Sigmoid colon (tissue), 7 donors: ENCODE measurements at places on chromosomes 3 and 15.

DNA sequence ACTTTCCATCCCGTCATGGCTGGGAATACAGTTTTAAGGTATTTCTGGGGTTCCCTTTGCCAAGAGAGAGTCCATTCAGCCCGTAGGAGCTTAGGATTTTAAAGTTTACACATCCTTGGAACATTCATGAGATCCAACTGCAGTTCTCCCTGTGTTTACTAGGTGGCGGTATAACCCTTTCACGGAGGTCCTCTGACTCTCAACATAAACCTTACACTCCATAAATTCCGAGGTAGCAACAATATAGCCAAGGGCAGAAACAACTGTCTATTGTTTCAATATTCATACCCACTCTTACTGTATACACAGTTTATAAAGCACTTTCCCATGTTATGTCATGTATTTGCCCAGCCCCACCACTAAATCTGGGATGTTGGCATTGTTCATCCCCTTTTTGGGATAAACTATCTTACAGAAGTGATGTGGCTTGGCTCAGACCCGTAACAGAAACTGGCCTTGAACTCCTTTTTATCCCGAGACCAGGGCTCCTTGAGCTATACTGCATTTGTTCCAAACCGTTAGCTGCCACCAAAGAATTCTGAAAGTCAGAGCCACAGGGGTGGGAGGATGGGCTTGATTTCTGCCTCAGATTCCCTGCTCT, 69.2 kb upstream of the COL6A5 start:
- H3K36me3 ChIP-seq = no peaks in the 10 kb centered on the region
- no peaks in the 10 kb centered on the region for H3K27me3 ChIP-seq
- no peak for DNase-seq
- no peak overlapping the region for H3K4me3 ChIP-seq

- DNase-seq = no peak
- H3K36me3 ChIP-seq = no peaks in the 10 kb centered on the region
- H3K27me3 ChIP-seq = no peaks in the 10 kb centered on the region
- no peak overlapping the region for H3K4me3 ChIP-seq
These were observed 52.2 kb upstream of the POLR2M start for GRCh38 chr15:57654153-57654852.

DNA sequence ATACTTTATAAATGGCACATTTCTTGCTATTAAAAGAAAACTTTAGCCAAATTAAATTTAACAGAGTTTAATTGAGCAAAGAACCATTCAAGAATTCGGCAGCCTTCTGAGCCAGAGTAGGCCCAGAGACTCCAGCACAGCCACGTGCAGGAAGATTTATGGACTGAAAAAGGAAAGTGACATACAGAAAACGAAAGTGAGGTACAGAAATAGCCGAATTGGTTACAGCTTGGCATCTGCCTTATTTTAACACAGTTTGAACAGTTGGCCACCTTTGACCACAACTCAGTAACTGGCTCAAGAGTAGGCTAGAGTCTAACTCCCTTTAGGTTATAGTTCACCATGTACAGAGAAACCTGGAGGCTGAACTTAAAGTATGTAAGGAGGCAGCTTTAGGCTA, 17.6 kb downstream of the CFAP44 start:
- H3K36me3 ChIP-seq = peaks cover 13% of the 10 kb centered on the region
- peaks cover 6% of the 10 kb centered on the region for H3K4me1 ChIP-seq
- no peaks in the 10 kb centered on the region for H3K27me3 ChIP-seq
- no peak overlapping the region for H3K27ac ChIP-seq

DNA sequence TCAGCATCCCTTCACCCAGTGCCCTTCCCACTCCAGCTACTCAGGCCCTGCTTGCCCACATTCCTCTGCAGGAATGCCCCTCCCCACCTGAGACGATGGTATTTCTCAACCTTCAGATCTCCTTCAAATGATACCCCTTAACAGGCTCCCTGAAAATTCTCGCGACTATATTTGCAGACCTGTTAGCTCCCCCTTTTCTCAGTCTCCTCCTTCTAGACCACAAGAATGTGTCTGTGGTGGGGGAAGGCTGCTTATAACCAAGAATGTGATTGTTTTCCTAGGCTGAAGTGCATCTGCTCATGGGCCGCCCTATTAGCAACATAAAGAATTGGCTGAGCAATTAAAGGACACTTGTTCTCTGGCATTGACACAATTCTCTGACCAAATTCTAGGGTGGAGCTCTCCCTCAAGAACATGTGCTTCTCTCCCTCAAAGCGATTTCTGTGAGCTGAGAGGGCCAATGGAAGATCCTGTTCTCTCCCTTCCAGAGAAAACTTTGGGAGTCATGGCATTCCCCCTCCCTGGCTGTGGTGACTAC, 19.1 kb upstream of the LIMD1 start:
- H3K27ac ChIP-seq = no peak overlapping the region
- no peaks in the 10 kb centered on the region for H3K4me1 ChIP-seq
- no peaks in the 10 kb centered on the region for H3K27me3 ChIP-seq
- H3K36me3 ChIP-seq = no peaks in the 10 kb centered on the region
- peak; percentile 39 for DNase-seq

- no peak overlapping the region for H3K27ac ChIP-seq
- no peak overlapping the region for H3K4me3 ChIP-seq
- H3K4me1 ChIP-seq = no peaks in the 10 kb centered on the region
- H3K36me3 ChIP-seq = peaks cover 7% of the 10 kb centered on the region
- no peaks in the 10 kb centered on the region for H3K27me3 ChIP-seq
- DNase-seq = no peak
These were observed 31.5 kb upstream of the XXYLT1 start for GRCh38 chr3:195302431-195302830.

GRCh38 chr3:184676927-184677326, 34.9 kb downstream of the MAGEF1 start:
- H3K27ac ChIP-seq = no peak overlapping the region
- DNase-seq = no peak
- no peak overlapping the region for H3K4me3 ChIP-seq

- DNase-seq = no peak
- H3K27ac ChIP-seq = no peak overlapping the region
- peaks cover 46% of the 10 kb centered on the region for H3K36me3 ChIP-seq
- H3K4me1 ChIP-seq = peaks cover 22% of the 10 kb centered on the region
- H3K27me3 ChIP-seq = no peaks in the 10 kb centered on the region
These were observed 11.6 kb upstream of the ULK3 start for GRCh38 chr15:74854453-74855022.
